Dermis microvascular lymphatic vessel endothelial cell (primary cell): ENCODE measurements at places on chromosomes 12 and 14. TPM values are rescaled to one million over a fixed set of nuclear protein-coding genes. Genes with fewer than 3 reads are reported as not detected.

DNA sequence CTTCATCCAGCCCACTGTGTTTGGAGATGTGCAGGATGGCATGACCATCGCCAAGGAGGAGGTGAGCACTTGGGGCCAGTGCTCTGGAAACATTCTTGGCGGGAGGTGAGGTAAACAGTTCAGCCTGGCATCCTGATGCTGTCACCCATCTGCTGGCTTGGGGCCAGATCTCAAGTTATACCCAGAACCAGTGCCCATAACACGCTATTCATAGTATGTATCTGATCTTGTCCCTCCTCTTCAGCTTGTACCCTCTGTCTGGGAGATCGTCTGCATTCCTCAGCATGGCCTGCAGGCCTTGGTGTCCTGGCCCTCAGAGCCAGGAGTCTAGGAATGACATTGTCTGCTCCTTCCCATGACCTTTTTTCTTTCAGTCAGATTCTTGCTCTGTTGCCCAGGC, 31.4 kb downstream of the ALDH2 start:
- DNase-seq = no peak

Gene LPAR5
- under 0.01 TPM in 1 of 2 replicates, not detected in the other for total RNA-seq

Gene ZCRB1
- total RNA-seq = 26.1 and 30.1 TPM in 2 replicates

Gene SLC22A17
- 0.13 and 0.38 TPM in 2 replicates for total RNA-seq
